ENCODE measurements at places on chromosomes 12 and 14.

GRCh38 chr14:78170203-78170602, at the start of gene NRXN3:
Gene NRXN3 (plus strand): TSS chr14:78170373. CDS start chr14:78243094, 72,721 bp downstream.
- DNase-seq: peak; percentile 56

DNA sequence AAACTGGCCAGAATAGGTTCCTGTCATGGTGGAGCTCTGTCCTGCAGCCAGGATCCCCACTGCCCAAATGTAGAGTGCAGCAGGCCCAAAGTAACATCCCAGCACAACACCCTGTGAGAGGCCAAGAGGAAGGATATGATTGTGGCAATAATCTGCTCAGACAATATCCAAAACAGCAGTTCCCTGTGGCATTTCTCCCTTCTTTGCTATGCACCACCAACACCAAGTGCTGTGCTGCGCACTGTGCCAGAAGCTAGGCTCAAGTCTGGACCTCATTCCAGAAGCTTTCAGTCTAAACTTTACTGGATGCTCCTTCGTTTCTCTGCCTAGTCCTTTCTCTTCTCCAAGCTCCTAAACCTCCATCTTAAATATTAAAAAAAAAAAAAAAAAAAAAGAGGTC, 33.4 kb downstream of the SLC11A2 start:
- no peak for DNase-seq

DNA sequence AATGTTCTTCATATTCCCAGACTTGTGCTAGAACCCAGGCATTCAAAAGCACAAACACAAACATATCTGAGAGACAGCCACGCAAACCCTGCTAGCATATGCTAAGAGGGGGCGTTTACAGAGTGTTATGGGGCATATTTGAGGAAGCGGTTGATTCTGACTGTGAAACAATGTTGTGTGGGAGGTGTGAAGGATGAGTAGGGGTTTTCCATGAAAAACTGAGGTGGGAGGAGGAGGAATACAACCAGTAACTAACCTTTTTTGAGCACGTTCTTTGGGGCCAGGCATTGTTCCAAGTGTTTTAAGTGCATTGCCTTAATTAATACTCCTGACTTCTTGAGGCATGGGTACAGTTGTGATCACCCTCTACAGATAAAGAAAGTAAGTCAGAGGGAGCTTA, 499.5 kb downstream of the AACS start:
- no peak for DNase-seq

DNA sequence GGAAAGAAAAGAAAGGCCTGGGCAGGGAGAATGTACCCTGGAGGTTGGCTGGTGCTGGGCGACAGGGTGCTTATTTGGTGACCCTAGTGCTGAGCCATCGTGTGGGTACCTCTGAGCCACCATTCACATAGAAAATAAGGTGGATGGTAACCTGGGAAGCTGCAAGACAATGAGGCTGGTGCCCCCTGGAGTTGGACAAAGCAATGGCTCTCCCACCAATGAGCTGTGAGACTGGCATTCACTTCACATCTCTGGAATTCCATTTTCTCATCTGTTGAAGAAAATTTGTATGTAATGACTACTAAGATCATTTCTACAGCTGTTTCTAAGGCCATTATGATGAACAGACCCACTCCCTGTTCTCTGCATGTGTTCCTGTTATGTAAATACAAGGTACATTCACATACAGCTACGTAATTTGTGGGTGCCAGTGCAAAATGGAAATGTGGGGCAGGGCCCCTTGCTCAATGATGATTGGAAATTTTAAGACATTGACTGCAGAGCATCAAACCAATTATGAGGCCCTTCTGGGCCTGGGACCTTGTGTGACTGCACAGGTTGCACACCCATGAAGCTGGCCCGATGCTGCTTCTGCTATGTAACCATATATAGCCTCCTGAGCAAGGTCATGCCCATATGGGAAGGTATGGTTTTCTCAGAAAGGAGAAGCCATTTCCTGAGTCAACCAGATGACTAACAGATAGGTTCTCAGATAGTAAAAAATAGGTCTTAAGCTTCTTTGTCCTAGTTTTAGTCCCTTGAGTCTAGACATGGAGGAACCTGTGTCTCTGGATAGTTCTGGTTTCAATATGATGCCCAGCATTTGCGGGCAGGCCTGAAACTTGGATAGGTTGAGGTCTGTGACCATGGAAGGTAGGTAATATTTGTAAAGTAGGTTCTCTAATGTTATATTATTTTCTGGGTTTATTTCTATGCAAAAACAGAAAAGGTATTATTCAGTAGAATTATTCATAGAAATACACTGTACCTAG, 63.4 kb upstream of the IGF1 start:
- DNase-seq: no peak

GRCh38 chr14:33972583-33973081, 21.8 kb upstream of the EGLN3 start:
- DNase-seq: no peak

DNA sequence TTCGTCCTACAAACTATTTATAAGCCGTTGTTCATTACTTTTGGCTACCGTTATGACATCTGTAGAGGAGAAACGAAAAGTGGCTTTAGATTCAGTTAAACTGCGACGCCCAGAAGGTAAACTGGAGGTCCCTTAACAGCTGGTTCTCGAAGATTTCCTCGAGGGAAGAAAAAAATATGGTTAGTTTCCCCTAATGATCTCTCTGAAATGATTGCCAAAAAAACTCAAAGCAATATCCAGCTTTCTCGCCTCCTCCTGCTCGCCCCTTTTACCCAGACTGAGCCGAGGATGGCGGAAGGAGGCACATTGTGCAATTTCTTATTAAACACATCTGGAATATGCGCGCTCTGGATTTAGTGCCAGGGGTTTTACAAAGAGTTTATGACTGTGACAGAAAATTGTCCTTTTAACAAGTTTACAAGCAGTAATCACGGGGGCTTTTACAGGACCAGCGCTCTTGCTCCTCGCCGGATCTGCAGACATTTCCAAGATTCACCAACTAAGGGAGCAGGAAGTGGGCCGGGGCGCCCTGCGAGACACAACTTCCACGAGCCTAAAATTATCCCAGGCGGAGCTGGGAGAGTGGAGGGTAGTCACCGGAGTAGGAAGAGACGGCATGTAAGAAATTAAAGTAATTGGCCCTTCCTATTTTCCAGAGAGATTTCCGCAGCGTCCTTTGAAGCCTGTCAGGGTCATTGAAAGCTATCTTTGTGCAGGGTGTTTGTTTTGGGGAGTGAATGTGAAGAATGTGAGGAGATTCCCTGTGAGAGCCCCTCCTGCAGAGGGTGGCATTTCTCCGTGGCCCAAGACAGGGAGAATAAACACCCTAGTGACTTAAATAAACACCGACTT, 5.6 kb downstream of the SIX1 start:
- DNase-seq: peak; percentile 85

DNA sequence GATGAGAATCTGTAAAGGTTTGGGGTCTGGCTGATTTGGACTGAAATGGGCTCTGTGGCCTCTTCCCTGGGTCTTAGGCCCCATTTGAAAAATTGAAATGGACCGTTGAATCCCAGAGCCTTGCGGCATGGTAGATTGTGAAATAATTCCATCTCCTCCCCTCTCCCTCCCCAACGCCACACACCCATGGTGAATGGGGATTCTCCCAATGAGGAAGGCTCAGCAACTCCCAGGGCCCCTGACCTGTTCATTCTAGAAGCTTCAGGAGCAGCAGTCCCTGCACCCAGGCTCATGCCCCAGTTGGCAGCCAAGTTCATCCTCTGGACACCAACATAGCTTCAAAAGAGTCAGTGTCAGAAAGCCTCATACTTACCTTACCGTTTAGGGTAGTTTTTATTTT, 217.4 kb downstream of the ZFP36L1 start:
- no peak for DNase-seq

DNA sequence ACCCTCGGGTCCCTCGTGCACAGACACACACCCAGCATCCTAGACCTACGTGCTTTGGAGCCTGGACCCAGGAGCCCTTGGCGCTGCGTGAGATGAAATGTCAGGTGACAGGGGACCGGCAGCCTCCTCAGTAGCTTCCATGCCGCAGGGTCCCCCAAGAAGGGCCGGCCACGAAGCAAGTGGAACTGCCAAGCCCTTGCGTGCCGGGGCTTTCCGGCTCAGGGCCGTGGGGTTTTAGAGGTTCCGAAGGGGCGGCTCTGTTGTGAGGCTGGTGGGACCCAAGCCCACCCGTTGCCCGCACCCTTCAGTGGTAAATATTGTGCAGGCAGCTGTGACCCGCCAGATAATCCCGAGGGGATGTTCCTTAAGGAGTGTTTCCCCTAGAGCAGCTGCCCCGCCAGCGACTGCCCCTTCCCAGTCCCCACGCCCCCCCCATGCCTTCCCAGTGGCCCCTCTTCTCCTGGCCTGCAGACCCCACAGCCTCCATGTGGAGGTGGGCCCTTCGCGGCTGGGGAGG, 133.7 kb downstream of the ADGRD1 start:
- peak; percentile 62 for DNase-seq

DNA sequence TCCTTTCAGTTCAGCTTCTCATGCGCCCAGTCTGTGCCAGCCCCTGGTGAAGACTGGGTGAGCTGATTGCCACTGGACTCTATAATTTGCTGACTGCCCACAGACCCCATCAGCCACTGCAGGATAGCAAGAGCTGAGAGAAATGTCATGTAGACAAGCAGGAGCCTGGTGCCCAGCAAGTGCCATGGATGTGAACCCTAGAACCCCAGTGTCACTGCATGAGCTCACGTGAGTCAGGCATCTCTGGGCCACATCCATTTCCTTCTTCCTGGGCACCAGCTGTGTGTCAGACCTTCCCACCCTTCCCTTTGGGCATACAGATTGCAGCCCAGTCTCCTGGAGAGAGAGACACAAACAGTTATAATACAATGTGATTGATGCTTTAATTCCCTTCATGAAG, 73.8 kb downstream of the NTF3 start:
- no peak for DNase-seq

- no peak for DNase-seq
These were observed 19.8 kb downstream of the ACAD10 start for GRCh38 chr12:111705672-111706071.

- no peak for DNase-seq
These were observed at the start of gene GARIN6 for GRCh38 chr12:99647453-99647852. Gene GARIN6 (plus strand): TSS chr12:99647753. CDS start chr12:99648175, 422 bp downstream.

DNA sequence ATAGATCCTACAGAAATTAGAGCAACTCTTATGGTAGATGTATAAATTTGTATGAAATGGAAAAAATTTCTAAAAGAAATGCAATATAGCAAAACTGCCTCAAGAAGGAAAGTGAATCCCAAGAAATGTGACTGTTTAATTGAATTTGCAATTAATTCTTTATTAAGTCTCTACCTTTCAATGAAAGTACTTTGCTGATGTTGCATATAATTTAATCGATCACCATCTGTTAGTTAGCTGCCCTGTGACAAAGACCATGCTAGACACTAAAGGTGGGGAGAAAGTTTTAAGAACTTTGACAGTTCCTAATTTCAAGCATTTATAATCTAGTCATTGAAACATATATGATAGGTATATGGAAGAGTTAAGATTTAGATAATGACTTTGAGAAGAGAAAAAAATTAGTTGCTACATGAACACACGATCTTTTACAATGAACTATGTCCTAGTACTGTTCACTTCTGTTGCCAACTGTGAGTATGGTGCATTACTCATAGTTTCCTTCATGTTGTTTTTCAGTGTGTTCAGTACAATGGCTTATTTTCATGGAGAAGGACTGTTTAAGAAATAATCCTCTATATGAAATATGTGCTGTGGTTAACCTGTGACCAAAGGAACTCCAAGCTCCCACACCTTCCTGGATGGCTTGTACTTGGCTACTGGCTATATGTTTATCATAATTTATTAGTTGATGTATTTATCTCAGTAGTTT, 128.4 kb downstream of the METTL25 start:
- no peak for DNase-seq

- DNase-seq: no peak
These were observed 977.7 kb upstream of the SEL1L start for GRCh38 chr14:82511399-82511798.

DNA sequence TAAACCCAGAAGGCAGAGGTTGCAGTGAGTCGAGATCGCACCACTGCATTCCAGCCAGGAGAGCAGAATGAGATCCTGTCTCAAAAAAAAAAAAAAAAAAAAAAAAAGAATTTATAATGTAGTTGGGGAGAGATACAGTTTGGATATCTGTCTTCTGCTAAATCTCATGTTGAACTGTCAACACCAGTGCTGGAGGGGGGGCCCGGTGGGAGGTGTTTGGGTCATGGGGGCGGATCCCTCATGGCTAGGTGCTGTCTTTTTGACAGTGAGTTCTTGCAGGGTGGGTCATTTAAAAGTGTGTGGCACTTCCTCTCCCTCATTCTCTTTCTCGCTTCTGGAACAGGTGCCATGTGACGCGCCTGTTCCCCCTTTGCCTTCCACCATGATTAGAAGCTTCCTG, 32.8 kb downstream of the CLIP1 start:
- no peak for DNase-seq

- DNase-seq: no peak
These were observed 83.4 kb downstream of the STXBP6 start for GRCh38 chr14:24966579-24966964.

DNA sequence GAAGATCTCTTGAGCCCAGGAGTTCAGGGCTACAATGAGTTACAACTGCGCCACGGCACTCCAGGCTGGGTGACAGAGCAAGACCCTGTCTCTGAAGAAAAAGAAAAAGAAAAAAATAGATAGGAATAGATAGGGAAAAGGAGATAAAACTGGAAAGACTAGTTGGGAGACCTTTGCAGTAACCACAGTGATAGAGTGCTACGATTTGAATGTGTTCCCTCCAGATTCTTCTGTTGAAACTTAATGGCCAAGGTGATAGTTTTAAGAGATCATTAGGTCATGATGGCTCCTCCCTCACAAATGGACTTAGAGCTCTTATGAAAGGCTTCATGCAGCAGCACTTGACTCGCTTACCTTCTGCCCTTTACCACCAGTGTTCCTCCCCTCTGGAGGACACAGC, 13.5 kb upstream of the ATF1 start:
- DNase-seq: no peak

DNA sequence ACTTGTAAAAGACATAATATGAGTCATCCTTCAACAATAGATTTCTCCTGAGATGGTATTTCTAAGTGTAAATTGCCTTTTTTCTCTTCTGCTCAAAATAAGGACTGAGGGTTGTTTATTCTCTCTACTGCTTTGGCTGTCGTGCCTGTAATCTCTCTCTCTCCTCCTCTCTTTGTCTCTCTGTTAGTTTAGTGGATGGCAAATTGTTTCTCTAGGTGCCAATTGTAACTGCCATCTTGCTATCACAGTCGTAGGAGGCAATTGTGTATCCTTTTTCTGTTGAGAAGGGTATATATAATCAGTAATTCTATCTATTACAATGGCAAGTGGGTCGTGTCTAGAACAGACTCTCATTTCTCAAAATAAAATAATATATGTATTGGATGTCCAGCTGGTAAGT, 545.0 kb upstream of the FBXO33 start:
- DNase-seq: no peak

Measured in osteoblast (primary cell).